Stimulated activated CD4-positive, alpha-beta T cell treated with anti-CD3 and anti-CD28 coated beads, Interleukin-1b, Interleukin-23, amount 100 ng/mL, for 4 hours (primary cell): ENCODE measurements at places on chromosomes 4 and X.

GRCh38 chr4:48699475-48699874 is 80.6 kb downstream of the FRYL start:
- DNase-seq: no peak

DNA sequence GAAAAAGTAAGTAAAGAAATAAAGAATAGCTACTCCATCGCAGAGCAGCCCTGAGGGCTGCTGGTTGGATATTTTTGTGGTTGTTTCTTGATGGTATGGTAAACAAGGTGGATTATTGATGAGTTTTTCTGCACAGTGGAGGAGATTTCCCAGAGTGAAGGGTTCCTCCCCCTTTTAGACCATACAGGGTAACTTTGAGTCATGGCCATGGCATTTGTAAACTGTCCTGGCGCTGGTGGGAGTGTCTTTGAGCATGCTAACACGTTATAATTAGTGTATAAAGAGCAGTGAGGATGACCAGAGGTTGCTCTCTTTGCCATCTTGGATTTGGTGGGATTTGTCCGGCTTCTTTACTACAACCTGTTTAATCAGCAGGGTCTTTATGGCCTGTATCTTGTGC is 128.2 kb downstream of the ASMT start:
- no peak for DNase-seq

DNA sequence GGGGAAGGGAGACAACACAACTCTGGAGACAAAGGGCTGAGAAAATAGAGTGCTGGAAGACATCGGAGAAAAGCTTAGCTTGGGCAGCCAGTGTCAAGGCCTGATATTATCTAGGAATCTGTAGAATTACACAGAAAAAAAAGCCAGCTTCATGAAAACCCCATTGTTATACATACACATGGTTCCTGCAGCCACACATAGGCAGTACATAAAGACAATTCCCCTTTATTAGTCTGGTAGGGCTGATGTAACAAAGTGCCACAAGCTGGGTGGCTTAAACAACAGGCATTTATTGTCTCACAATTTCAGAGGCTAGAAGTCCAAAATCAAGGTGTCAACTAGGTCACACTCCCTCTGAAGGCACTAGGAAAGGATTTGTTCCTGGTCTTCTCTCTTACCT is 503.5 kb downstream of the MID1IP1 start:
- DNase-seq: no peak

- DNase-seq: no peak
Observed at GRCh38 chr4:165191348-165191656, 16.1 kb upstream of the KLHL2 start.

DNA sequence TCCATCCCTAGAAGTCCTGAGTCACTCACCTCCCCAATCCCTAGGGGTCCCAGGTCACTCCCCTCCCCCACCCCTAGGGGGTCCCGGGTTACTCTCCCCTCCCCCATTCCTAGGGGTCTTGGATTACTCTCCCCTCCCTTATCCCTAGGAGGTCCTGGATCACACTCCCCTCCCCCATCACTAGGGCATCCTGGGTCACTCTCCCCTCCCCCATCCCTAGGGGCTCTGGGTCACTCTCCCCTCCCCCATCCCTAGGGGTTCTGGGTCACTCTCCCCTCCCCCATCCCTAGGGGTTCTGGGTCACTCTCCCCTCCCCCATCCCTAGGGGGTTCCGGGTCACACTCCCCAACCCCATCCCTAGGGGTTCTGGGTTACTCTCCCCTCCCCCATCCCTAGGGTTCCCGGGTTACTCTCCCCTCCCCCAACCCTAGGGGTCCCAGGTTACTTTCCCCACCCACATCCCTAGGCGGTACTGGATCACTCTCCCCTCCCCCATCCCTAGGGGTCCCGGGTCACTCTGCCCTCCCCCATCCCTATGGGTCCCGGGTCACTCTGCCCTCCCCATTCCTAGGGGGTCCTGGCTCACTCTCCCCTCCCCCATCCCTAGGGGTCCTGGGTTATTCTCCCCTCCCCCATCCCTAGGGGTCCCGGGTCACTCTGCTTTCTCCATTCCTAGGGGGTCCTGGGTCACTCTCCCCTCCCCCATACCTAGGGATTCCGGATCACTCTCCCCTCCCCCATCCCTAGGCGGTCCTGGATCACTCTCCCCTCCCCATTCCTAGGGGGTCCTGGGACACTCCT is 2.1 kb downstream of the ASMTL start:
- no peak for DNase-seq
